ENCODE measurements at places on chromosomes 16 and 17.
A peak's percentile ranks its signal among the peaks of the same experiment; 100 is the strongest.

DNA sequence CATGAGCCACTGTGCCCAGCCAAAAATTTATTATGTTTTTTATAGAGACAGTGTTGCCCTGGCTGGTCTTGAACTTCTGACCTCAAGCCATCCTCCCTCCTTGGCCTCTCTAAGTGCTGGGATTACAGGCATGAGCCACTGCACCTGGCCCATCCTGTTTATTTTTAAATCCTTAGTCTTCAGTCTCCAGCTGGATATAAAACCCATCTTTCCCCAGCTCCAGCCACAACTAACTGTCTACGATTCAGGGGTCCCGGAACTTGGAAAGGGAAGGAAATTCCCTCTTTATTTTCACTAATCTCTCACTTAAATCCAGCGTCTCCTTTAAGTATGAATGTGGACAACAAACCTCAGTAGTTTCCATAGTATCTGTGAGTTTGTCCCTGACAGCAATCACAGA lies 62.2 kb downstream of the IQCK start:
- DNase-seq: no peak
- no peak overlapping the region for H3K4me3 ChIP-seq
- no peak overlapping the region for H3K27ac ChIP-seq
- H3K27me3 ChIP-seq: no peaks in the 10 kb centered on the region

GRCh38 chr17:56290101-56290801 lies 137.0 kb downstream of the ANKFN1 start:
- no peak for DNase-seq
- peak overlapping the region; percentile 72 for H3K27ac ChIP-seq
- H3K4me3 ChIP-seq: peak overlapping the region; percentile 51
- no peaks in the 10 kb centered on the region for H3K27me3 ChIP-seq

DNA sequence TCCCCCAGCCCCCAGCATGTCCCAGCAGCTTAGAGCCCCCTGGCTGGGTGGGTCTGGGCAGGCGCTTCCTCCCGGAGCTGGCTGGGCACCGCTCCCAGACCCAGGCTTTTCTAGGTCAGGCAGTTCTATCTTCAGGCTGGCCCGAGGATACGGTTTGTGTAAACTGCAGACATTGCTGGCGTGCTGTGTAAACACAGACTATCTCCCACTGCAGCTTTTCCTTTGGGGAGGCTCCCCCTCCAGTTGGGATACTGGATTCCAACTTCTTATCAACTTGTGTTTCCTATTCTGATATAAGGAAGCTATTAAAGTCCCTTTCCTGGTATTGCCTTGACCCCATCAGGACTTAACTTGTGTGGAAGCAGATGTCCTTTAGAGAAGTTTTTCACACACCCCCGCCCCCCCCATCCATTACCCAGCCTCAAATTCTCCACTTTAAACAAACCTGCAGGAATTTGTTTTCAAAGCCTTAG lies 18.3 kb upstream of the GNA13 start:
- H3K4me3 ChIP-seq: no peak overlapping the region
- H3K27me3 ChIP-seq: no peaks in the 10 kb centered on the region
- H3K27ac ChIP-seq: no peak overlapping the region
- H3K4me1 ChIP-seq: peaks cover 5% of the 10 kb centered on the region

- DNase-seq: no peak
- no peak overlapping the region for H3K4me3 ChIP-seq
- peaks cover 38% of the 10 kb centered on the region for H3K36me3 ChIP-seq
- no peaks in the 10 kb centered on the region for H3K27me3 ChIP-seq
- H3K4me1 ChIP-seq: no peaks in the 10 kb centered on the region
Observed at GRCh38 chr16:57427824-57428223, 19.4 kb downstream of the CIAPIN1 start.

DNA sequence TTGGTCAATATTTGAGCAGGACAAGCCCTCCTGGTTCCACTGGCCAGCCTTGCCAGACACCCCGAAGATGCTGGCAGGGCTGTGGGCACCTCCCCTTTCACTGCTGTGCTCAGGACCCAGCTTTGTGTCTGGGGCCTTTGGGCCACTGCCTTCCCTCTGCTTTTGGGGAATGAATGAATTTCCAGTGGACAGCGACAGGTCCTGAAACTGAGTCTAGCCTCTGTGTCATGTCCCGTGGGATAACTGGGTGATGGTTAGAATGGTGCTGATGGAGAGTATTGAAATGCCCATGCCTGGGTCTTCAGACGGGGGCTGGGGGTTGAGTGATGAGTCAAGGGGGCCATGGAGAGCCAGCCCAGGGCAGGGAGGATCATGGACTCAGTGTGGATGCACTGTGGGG lies 135.8 kb downstream of the FOXL1 start:
- no peaks in the 10 kb centered on the region for H3K27me3 ChIP-seq
- H3K27ac ChIP-seq: no peak overlapping the region
- no peaks in the 10 kb centered on the region for H3K36me3 ChIP-seq

All from T-helper 2 cell treated with Interferon-gamma antibody and Interleukin-4, amounts not matched to agents 5 μg/mL and 100 μg/mL, for 36 hours (primary cell).